Right ventricle myocardium inferior (tissue), 1 donor: ENCODE measurements at places on chromosomes 6 and 20. TPM values are rescaled to one million over a fixed set of nuclear protein-coding genes. Genes with fewer than 3 reads are reported as not detected.

Gene RNF217
- 8.0 TPM for total RNA-seq

GRCh38 chr6:152135755-152136448 lies 328.4 kb downstream of the ESR1 start:
- DNase-seq: no peak

DNA sequence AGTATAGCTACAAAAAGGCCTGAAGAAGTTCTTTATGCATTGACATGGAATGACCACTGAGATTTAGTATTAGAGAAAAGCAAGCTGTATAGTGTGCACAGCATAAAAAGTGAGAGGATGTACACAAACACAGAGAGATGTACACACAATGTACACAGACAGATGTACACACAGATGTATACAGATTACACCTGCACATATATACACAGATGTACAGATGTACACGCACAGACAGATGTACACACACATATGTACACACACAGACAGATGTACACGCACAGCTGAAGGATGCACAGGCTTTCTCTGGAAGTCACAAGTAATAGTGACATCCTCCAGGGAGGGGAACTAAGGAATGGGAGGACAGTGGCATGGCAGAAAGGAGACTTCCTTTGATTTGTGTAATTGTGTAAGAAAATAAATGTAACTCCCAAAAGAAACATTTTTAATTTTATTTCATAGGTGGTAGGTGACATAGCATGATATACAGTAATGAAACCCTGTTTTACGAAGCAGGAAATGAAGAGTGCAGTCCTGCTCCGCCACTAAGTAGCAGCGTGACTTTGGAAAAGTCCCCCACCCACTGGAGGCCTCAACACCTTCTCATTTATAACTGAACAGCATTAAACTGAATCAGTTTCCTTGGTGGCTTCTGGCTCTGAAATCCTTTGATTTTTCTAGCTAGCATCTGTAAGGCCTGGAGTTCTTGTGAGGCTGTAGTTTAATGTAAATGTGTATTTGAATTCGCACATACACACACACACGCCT lies 14.1 kb downstream of the NFATC2 start:
- DNase-seq: no peak

- no peak for DNase-seq
These were observed 190.4 kb upstream of the UST start for GRCh38 chr6:148556410-148556809.

GRCh38 chr6:157490611-157491269 lies 109.8 kb downstream of the ZDHHC14 start:
- no peak for DNase-seq

- peak; percentile 73 for DNase-seq
These were observed 8.6 kb downstream of the MAP3K5 start for GRCh38 chr6:136783495-136784270.

Gene SAMD5
- 0.51 TPM for total RNA-seq

- DNase-seq: peak; percentile 73
These were observed 31.1 kb downstream of the NTSR1 start for GRCh38 chr20:62739581-62740285.

GRCh38 chr6:134416418-134417154 lies 98.7 kb upstream of the SGK1 start:
- no peak for DNase-seq

DNA sequence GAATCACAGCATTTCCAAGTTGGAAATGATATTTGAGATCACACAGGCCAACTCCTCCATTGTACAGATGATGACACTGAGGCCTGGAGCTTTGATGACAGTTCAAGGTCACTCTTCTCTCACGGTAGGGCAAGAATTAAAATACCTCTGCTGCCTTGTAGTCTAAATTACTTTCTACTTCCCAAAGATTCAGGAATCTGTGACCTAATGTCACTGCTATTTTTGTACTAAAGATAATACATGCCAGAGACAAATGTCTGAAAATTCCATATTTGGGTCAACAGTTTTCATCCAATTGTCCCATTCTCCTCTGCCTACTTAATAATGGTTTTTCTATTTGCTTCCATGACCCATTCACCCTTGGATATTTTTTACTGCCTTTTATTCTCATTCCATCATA lies 160.0 kb downstream of the SOD2 start:
- DNase-seq: no peak

DNA sequence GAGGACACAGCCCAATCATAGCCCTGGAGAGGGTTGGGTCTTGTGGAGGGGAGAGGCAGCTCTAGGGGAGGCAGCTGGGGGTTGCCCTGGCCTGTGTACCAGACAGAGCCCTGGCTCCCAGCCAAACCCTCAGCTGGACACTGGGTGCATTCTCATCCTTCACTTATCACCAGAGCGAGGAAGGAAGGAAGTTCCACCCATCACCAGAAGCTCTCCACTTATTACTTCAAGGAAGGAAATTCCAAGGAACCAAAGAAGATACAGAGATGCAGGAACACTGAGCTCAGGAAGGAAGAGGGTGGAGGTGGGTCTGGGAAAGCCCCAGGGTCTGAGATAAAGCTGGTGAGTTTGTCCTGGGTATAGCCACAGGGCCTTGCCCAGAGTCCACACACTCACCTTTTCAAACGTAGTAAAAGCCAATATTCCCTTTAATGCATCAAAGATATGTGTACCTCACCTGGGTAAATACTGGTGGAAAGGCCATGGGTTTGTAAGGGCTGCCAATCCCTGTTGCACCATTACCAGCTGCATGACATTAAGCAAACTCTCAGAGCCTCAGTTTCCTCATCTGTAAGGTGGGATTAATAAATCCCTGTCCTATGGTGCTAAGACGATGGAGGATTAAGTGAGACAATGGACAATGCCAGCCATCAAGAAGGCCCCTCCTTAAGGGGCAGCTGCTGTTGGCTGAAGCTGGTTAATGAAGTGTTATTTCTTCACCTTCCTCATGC lies 109.7 kb upstream of the NAA20 start:
- peak; percentile 74 for DNase-seq

- DNase-seq: no peak
These were observed 498.7 kb downstream of the TENT5A start for GRCh38 chr6:81253821-81254220.

Gene SLC52A3
- total RNA-seq: 2.7 TPM

Gene SULF2
- 29.5 TPM for total RNA-seq

DNA sequence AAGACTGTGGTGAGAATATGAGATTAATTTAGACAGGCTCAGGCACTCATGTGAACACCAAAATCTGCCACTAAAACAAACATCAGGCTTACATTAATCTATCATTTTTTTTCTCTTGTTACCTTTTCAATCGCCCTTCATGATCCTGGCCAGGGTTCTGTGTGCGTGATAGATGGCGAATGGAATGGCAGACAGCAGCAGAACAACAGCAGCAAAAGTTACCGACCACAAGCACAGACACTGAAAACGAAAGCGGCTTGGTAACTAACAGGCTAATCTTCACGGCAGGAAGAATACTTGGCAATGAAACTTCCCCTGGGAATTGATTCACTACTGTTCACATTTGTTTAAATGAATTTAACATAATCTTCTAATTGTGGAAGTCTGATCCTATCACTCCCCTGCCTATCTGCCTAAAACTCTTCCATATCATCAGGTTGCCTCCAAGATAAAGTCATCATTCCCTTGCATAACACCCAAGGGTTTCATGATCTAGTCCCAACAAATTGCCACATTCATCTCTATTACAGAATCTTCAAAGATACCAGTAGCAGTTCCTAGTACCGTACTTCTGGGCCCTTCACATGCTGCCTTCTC lies 28.7 kb downstream of the PTPRK start:
- no peak for DNase-seq

Gene NKAIN4
- not detected for total RNA-seq

Gene MCHR2
- total RNA-seq: not detected

DNA sequence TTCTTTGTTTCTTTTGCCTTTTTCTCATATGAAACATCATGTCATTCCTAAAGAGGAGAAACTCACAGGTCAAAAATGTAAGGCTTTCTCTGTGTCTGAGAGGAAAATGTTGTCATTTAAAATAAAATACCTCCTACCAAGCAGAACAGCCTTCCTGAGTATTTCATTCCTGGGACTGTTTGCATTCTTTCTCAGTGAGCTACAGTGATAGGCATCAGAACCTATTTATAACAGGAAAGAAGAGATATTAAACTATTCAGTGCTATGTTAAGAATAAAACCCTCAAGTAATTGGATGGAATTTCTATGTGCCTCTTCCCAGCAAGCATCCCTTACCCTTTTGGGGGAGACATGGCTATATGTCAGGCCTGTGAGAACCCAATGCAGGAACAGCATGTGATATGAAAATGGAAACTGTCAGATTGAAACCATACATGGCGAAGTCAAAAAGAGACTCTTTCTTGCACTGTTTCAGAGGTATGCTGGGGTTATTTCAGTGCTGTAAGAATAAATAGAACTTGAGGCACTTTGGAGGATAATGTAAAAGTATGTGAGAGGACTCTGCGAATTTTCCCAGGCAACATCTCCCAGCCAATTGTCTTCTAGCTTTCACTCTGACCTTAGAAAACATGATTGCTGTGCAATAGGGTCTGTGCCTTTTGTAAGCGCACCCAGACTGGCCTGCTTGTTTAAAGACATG lies 133.8 kb upstream of the CCN2 start:
- DNase-seq: no peak

DNA sequence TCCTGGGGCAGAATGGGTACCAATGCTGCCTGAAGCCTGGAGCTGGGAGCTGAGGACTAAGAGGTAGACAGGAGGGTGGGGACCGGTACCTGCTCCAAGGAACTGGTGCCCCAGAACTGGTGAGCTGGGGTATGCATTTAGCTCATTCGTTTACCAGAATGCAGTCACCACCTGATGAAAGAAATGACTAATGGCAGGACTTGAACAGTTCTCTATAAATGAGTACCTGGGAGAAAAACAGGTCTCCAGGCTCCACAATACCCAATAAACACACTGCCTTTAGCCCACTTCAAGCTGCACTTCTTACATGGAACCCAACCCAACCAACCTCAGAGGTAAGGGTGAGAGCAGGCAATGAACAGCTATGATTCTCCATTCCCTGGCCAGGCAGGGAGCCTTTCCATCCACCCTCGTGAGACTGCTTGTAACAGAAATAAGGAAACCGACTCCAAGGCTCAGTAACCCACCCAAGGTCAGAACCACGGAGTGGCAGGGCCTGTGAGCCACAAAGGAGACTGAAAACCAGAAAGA lies 15.4 kb downstream of the FKBP1A start:
- DNase-seq: no peak
